ENCODE measurements at places on chromosomes 2 and 18. TPM values are rescaled to one million over a fixed set of nuclear protein-coding genes. Genes with fewer than 3 reads are reported as not detected.

The RESP18 gene
- not detected for total RNA-seq

- no peaks in the 10 kb centered on the region for H3K4me1 ChIP-seq
- no peak overlapping the region for H3K27ac ChIP-seq
- no peak overlapping the region for H3K4me3 ChIP-seq
Observed at GRCh38 chr2:232013701-232014353, 52.3 kb downstream of the DIS3L2 start.

DNA sequence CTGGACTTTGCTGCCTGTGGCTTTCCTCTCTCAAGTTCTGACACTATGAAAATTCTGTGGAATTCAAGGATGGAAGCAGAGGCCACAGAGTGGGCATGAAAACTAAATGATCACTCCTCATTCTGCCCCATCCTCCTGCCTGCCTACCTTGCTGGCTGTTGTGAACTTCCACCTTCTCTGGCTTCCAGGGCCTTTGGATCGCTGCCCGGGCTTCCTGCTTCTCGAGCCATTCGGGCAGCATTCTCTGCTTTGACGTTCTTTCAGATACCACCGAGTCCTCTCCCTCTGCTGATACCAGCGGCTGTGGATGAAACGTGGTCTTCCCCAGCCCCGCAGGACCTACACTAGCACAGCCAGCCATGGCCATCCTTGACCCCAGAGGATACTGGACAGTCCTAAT is 327.7 kb upstream of the SLC14A2 start:
- no peak overlapping the region for H3K4me3 ChIP-seq
- no peaks in the 10 kb centered on the region for H3K4me1 ChIP-seq
- no peaks in the 10 kb centered on the region for H3K36me3 ChIP-seq
- no peak for DNase-seq
- no peaks in the 10 kb centered on the region for H3K27me3 ChIP-seq

DNA sequence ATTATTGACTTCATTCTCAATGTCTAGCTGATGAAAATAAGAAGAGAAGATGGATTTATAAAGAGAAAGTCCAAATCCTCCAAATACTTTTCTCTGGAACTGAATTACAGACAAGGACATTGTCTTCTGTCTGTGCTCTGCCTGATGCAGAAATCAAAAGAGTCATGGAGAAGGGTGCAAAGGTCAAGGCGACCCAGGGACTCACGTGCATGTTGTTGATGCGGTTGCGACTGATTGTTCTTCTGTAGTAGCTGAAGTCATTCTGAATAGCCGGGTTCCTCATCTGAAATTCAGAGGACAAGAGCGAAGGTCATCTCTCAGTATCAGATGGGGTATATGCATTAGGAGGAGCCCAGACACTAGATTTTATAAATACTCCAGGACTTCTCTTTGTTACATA is 104.4 kb downstream of the CYRIA start:
- no peak overlapping the region for H3K4me3 ChIP-seq
- DNase-seq, result no peak
- H3K36me3 ChIP-seq, result no peaks in the 10 kb centered on the region
- H3K4me1 ChIP-seq, result no peaks in the 10 kb centered on the region
- no peaks in the 10 kb centered on the region for H3K27me3 ChIP-seq
